Amygdala (tissue), 56 donors: ENCODE measurements at places on chromosomes 12 and 14.

DNA sequence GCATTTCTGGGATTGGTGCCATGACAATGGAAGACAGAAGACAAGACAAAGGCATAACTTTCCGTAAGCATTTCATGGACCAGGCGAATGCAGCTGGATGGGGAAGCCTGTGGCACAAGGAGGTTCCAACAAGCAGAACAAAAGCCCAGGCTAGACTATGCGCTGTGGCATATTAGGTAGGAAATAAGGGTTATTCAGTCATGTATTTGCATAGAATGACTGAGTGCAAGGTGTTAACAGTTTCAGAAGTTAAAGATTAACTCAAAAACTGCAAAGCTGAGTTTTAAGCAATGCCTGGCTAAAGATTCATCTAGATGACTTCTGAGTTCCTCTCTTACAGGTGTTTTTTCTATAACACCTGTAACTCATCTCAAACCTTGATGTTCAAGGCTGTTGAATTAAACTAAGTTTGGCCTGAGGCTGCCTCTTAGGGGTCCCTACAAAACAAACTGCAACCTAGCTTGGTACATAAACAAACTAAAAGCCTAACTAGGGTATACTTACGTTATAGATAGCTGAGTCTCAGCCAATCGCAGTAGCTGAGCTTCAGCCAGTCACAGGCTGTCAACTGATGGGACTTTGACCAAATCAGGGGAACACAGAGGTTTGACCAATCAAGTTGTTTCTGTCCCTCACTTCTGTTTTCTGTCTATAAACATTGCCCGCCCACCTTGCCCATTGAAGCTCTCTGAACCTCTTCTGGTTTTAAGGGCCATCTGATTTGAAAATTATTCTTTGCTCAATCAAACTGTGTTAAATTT, 52.2 kb upstream of the PLBD1 start:
- no peak for DNase-seq

DNA sequence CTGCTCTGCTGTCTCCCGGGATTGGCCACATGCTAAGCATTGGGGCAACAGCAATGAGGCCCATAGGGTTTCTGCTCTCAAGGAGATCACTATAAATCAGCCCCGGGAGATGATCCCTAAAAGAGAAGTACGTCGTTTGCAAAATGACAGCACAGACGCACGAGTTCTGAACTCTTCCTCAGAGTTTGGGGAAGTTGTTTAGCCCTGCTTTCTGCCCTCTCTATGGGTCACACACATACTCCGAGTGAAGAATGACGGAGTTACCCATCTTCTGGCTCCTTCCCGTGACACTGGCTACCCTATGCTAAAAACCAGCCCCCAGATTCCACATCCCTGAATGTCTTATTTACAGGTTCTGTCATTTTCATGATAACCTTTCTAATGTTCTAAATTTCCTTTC, 258.0 kb upstream of the PLEKHG7 start:
- DNase-seq: no peak

GRCh38 chr12:71085575-71085974, 72.2 kb downstream of the TSPAN8 start:
- DNase-seq: no peak

GRCh38 chr12:52493172-52493571, at the start of gene KRT6A:
Gene KRT6A (minus strand): TSS chr12:52493257. CDS start chr12:52493188, 69 bp downstream.
- no peak for DNase-seq

GRCh38 chr14:81268016-81268416, 47.3 kb upstream of the GTF2A1 start:
- no peak for DNase-seq

DNA sequence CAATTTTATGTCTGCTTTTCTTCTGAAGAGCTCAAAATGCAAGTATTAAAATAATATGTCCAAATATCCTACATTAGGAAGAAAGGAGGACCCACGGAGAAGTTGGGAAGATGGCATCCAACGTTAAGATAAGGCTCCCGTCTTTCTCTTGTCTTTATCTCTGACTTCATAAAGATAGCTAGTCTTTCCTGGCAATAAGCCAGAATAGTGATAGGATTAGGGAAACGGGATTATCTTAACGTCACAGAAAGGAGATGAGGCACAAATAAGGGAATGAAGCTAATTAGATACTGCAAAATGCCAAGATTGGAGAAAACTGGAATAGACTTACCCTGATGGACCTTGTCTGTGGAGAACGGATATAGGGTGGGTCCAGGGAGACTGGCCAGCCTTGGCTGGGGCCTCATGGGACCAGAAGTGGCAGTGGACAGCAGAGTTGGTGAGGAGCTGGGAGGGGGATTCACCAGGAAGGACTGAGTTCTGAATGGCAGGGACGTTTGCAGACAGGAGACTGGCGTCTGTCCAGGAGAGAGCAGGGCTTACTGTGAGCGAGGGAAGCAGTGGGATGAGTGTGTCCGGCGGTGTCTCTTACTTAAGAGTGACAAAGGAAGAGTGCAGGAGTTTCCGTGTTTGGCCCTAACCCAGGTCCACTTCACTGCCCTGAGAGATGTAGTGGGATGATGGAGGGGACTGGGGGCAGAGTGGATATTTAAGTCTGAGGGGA, 119.9 kb downstream of the CACNA1C start:
- no peak for DNase-seq

- DNase-seq: no peak
Measured at GRCh38 chr12:122125452-122126341, 47.1 kb downstream of the MLXIP start.

DNA sequence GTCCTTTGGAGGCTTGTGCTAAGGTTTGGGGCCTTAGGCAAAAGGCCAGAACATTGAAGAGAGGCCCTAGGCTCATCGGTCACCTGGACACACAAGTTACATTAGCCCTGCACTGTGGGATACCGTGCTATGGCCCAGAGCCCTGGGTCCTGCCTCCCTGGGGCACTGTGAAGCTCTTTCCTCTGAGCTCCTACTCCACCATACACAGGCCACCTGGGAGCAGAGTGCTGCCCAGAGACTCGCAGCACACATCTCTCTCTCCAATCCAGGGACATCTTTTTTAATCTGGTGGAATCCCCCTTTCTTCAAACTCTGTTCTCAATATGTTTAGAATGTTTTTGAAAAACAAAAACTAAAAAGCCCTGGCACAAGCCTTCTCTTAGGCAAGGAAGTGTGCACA, 314.2 kb upstream of the RGS6 start:
- no peak for DNase-seq

DNA sequence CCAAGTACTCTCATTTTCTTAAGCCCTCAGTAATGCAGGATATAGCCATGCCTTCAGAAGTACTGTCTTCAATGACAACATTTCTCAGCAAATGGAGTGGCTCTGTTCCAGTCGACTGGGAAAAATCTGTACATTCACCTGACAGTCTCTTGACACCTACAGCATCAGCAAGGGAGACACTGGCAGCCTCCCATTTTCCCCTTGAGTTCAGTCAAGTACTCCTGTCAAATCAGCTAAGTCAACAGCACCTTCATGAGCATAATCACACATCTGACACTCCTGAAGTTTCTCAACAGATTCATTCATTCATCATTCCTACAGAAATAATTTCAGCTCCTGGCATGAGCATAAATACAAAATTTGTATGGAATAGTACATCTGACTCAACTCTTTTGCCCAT, 46.1 kb downstream of the INTS13 start:
- DNase-seq: no peak

- DNase-seq: no peak
Measured at GRCh38 chr14:37194698-37195097, 3.0 kb upstream of the MIPOL1 start.

DNA sequence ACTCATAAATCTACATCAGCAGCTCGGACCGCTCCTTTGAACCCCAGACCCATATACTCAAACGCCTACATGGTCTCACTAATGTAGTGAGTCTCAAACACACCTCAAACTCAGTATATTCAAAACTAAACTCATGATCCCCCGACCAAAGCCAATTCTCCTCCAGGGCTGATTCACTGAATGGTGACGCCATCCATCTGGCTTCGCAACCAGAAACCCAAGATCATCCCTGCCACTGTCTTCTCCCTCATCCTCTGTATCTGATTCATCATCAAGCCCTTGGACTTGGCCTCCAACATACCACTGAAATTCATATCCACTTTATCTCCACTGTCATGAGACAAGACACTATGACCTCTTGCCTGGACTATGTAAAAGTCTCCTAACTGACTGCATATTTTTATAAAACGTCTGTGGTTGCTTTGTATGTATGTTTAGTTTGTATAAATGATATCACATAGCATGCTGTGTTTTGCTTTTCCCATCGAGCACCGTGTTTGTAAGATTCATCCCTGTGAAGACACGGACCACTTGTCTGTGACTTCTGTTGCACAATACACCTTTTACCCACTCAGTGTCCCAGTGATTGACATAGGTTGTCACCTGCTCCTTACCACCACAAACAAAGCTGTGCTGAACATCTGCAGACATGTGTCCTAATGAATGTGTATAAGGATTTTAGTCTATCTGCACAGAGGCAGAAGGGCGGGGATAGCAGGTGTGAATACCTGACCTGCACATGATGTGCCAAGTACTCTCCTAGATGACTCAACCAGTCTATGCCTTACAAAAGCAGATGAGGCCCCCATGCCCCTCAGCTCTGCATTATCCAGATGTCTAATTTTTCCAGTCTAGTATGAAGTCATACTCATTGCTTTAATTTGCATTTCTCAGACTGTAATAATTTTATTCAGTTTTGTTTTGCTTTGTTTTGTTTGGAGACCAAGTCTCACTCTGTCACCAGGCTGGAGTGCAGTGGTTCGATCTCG, 76.9 kb downstream of the VWF start:
- no peak for DNase-seq

GRCh38 chr12:112408621-112409020, 784 bp downstream of the RPL6 start:
- no peak for DNase-seq

DNA sequence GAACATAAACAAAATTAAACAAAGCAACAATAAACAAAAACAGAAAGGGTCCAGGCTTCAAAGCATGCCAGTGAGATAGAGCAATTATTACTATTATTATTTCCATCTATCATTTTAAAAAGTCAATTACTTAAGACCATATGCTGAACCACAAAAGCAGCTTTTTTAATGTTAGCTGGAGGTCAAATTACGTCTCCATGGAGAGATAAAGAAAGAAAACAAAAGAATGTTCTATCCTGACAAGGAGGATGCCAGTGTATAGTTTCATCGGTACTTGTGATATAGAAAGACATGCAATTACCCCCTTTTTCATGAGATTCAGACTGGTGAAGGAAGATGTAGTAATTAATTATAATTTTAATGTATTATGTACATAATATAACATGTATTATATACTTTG, 81.6 kb upstream of the DCN start:
- no peak for DNase-seq

DNA sequence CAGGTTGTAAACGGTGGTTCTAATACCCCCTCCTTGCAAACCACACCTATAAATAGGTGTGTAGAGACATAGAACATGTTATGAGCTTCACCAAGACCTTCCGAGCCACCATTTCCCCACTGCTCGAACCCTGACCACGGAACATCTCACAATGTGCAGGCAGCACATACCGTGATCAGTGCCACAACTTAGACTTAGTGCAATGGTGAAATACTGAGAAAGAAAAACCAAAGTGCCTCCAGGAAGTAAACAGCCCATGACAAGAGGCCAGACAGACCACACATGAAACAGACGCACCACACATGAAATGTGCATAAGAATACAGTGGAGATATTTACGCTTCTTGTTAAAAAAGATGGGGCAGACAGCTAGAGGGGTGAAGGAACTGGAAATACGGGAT, 166.9 kb upstream of the CCND2 start:
- DNase-seq: no peak

DNA sequence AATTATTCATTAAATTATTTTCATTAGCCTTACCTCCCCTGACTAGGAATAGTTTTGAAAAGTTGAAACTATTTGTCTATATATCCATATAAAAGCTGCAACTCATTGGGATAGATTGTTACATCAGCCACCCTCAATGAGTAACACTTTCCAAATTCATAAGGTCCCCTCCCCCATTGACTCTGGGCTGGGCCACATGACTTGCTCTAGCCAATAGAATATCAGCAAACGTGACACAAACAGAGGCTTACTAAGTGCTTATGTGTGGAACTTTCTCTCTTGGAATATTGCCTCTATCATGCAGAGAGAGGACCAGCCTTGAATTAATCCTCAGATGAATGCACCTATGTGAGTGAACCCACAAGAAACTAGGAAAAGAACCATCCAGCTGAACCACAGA, 213.7 kb downstream of the CCDC59 start:
- DNase-seq: no peak

GRCh38 chr14:59918824-59919569, 947 bp upstream of the LRRC9 start:
- no peak for DNase-seq

DNA sequence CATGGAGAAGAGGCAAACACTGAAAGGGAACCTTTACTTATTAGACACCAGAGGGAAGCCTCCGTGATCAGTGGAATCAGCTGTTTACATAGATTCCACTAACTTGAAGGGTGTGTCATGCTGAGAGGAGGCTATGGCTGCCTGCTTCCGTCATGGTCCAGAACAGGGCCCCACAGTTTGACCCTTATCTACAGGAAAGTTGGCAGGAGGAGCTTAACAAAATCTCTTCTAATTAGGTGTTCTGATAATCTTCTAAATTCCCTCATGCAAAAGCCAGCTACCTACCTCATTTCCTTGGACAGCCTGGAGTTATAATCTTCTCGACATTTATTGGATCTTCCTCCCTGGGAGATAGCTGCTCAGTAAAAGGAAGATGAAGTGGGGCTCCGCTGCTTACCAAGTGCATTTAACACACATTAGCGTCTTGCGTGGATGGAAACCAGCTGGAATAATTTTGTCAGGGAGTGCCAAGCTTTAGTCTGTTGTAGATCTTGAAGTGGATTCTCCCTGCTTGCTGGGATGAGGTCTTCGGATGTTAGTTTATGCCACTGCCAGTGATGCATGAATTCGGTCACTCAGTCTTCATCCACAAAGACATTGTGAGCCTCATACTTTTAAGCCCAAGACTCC, 171.0 kb downstream of the PAH start:
- no peak for DNase-seq

DNA sequence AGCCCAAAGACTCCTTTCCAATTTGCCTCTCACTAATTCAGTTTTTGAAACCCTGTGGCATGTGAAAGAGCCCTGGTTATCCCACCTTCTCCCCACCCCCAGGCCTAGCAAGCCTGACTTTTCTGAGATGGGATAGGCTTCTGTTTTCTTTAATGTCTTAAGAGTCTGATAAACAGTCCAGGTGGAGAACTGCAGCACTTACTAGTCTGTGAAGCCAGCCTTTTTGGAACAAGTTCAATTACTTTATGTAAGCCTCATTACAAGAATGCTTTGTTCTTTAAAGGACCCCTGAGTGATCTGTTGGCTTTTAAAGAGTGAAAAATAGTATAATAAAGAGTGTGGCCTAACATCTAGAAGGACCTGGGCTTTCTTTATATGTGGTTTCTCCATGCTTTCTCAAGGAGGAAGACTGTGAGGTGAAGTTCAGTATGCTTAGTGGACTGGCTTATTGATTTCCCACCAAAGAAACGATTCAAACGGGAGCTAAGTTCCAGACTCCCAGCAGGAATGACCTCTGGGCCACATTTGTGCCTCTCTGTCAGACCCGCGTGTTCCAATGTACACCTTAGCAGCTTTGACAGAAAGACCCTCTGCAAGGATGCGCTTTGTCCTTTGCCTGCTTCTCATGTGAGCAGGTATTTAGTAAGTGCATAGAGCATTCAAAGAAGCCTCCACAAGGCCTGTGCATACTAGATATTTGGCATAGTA, 129.5 kb downstream of the DAAM1 start:
- no peak for DNase-seq

GRCh38 chr14:57760896-57761295, 105.0 kb downstream of the SLC35F4 start:
- DNase-seq: no peak

GRCh38 chr12:44673811-44674210, 202.3 kb downstream of the NELL2 start:
- DNase-seq: no peak

GRCh38 chr14:98927986-98928385, 344.0 kb downstream of the BCL11B start:
- DNase-seq: no peak
